Caco-2 (cell line): ENCODE measurements at places on chromosomes 4 and X. TPM values are rescaled to one million over a fixed set of nuclear protein-coding genes. Genes with fewer than 3 reads are reported as not detected.

DNA sequence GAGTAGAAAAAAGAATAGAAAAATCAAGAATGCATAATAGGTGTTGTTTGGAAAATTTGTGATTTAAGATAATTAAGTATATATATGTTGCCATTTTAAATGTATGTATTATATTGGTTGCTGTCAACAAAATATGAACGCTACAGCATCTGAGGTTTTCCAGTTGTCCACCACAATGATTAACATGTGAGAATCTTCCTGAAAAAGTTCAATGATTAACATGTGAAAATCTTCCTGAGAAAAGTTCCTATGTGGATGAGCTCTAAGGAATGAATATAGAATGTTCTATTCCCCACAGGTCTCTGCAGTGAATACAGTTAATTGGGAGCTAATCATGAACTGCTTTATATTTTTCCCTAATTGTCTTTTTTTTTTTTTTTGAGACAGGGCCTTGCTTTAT, 214.7 kb downstream of the CBR4 start:
- DNase-seq, result no peak

DNA sequence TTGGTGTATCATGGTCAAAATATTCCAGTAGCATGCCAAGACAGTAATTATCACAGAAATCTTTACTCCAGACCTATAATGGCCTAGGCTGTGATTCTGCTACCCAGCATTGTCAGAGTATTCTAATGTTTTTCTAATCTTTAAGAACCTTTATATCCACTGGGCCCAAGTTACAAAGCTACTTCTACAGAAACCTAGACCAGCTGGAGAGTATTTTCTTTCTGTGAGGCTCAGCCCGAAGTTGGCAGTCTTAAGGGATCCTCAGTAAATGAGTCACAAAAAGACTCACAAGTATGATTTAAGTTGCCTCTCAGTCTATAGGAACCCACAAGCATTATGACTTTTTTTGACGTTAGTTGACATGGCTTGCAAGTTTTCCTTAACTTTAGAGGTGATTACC, 638.5 kb upstream of the FAM241A start:
- DNase-seq, result no peak

GRCh38 chr4:169335331-169335730, 64.6 kb upstream of the SH3RF1 start:
- DNase-seq, result no peak

- no peak for DNase-seq
Observed at GRCh38 chr4:12519426-12519825, 964.7 kb downstream of the RAB28 start.

DNA sequence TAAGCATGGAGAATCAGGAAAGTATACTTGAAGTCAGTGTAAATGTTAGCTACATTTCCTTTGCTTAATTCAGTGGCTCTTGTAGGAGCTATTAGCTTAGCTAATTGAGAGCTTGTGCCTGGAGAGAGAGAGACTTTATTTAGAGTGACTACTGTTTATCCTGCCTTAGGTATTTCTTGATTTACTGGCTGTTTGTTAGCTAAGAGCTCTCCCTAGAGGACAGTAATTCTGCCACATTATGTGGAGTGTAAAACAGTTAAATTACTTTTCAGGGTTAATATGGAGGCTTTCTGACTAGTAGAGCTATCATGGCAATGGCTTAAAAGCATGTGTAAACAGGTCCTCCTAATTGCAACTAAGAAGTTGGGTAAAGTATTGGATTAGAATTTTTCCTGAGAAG, 306.5 kb upstream of the TECRL start:
- no peak for DNase-seq

DNA sequence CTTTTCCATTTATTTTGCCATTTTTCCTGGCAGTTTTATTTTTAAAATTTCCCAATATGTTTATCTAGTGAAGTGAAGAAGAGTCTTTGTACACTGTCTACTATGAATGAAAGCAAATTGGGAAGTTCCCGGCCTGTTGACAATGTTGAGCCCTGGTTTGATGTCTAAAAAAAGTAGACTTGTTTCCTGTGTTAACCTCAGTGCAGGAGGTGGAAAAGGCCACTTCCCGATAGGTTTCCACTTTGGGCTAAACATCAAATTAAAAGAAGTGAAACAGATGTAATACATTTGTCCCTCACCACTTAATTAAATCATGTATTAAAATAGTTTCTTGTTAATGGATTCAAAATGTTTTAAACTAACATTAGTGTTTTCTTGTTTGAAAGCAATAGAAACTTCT, 30.0 kb downstream of the BBS12 start:
- no peak for DNase-seq

- DNase-seq, result peak; percentile 23
Observed at GRCh38 chrX:150680974-150681373, 12.2 kb upstream of the MTMR1 start.

DNA sequence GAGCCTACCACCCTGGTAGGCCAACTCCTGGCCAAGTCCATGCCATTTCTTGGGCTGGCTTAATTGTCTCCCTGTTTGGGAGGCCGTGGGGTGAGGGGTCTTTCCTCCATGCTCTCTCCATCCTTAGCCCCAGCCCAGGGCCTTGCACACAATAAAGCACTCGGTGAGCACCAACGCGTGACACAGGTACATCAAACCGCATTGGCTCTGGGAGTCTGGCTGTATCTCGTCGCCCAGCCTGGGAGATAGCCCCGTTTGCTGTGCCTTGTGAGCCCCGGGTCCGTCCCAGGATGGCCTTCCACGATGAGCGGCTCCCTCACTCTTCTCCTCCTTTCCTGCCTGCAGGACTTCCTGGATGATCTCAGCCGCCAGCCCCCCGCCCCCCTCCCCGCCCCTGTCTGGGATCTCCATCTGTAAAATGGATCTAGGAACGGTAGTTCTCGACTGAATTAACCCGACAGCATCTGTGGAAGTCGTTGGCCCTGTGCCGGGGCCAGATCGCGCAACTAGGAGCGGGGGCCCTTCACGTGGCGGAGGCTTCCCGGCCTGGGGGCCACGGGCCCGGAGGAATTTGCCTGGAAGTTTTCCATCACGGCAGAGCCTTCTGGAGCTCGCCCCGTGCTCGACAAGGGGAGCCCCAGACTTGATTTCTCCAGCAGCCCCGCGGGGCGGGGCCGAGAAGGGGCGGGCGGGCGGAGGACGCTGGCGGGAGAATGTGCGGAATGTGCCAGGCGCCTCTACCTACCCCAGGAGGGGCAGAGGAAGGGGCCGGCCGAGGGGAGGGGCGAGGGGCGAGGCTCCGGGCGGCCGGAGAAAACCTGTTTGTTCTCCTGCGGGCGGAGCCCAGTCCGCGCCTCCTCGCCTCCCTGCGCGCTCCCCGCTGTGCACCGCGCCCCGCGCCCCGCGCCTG, at the start of gene ZNF185:
Gene ZNF185, plus strand, starts transcription at position 846 of the 910 bp plus-strand sequence. CDS start 16,423 bp downstream, outside the sequence.
- peak; percentile 77 for DNase-seq

DNA sequence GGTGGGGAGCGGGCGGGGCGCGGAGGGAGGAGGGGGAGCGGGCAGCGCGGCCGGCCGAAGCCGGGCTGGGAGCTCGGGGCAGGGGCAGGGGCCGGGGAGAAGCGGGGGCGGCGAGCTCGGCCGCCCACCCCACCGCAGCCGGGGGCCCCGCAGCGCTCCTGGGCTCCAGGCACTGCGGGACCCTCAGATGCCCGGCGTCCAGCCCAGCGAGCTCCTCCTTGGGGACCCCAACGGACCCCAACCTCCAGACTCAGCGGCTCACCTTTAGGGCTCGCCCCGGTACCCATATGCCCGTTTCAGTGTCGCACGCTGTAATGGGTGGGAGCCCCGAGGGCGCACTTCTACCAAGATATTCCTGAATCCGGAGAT, 357 bp upstream of the ADGRG2 start:
- DNase-seq, result no peak

DNA sequence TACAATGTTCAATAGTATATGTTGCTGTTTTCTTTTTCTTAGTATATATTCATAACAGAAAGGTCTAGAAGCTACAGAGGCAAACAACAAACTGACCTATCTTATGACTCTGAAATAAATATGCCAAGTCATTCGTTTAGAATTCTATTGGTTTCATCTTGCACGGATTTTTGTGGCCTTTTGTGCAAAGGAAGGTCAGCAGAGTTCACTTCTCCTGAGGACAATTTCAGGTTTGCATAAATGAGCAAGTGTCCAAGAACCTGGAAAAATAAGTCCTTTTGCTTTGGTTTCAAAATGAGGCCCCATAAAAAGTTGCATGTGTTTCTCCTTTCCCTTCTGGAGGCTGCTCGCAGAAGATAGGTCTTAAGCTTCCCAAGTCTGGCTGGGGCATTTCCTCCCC, 156.9 kb downstream of the APBB2 start:
- DNase-seq, result no peak

DNA sequence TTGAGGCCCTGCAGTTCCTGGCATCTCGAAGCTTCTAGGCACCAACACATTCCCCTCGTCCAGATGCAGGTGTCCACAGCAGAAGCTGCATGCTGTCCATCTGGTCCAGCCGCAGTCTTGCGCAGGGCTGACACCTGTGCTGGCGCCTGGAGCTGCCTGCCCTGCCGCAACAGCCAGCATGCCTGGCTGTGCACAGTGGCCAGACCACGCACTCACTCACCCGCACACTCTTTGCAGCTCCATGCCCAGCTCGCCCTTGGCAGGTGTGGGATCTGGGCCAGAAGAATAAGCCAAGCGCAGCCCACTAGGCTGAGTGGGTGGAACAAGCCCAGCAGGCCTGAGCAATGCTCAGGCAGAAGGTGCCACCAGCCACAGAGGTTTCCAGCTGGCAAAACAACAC, 125.6 kb downstream of the PARM1 start:
- no peak for DNase-seq

The C4orf36 gene
- total RNA-seq, result 2.2 and 2.4 TPM in 2 replicates

The MGAT4D gene
- not detected in 2 replicates for total RNA-seq

The GLRA2 gene
- total RNA-seq, result not detected in 2 replicates

The BGN gene
- 9.0 and 9.9 TPM in 2 replicates for total RNA-seq
